ENCODE measurements at places on chromosomes 12 and 14.

- no peaks in the 10 kb centered on the region for H3K36me3 ChIP-seq
- H3K27me3 ChIP-seq, result no peaks in the 10 kb centered on the region
- H3K4me3 ChIP-seq, result no peak overlapping the region
These were observed 103.2 kb downstream of the SLC15A5 start for GRCh38 chr12:16174282-16174681.

GRCh38 chr14:62003701-62004100 is 241.5 kb downstream of the SNAPC1 start:
- no peaks in the 10 kb centered on the region for H3K36me3 ChIP-seq
- H3K27ac ChIP-seq, result no peak overlapping the region
- no peak overlapping the region for H3K4me3 ChIP-seq
- no peak for DNase-seq
- H3K27me3 ChIP-seq, result no peaks in the 10 kb centered on the region

DNA sequence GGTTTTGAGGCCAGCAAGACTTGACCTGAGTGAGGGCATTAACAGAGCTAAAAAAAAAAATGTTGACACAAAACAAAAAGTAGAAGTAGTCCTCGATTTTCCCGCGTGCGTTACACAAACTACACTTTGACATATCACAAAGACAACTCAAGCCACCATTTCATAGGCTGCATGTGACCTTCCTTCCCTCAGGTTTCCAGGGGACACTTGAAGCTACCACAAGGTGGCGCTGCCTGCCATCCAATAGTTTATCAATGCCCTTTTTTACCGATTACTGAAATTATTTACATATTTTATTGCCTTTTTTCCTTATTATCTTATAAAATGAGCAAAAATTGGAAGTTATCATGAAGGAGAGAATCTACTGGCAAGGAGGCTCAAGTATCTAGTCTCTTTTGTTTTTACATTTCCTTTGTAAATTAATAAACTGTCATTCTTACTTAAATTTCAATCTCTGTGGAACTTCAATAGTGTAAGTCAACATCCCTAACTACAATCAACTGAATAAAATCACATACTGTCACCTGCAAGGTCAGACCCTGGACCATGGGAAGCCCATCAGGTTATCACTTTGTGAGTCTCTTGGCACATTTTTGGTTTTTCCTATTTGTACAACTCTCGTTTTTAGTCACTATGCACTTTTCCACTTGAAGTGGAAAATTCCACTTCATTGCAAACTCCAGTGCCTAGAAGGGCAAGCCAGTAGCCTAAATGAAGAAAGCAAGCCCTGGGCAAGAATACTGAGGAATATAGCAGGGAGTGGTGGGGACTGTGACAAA is 84.6 kb upstream of the CPSF6 start:
- peaks cover 7% of the 10 kb centered on the region for H3K4me1 ChIP-seq
- H3K27me3 ChIP-seq, result no peaks in the 10 kb centered on the region
- H3K27ac ChIP-seq, result no peak overlapping the region
- peak; percentile 30 for DNase-seq
- no peaks in the 10 kb centered on the region for H3K36me3 ChIP-seq

GRCh38 chr14:102295270-102295669 is 9.7 kb downstream of the MOK start:
- no peaks in the 10 kb centered on the region for H3K4me1 ChIP-seq
- no peak for DNase-seq
- no peak overlapping the region for H3K4me3 ChIP-seq
- no peaks in the 10 kb centered on the region for H3K36me3 ChIP-seq
- no peak overlapping the region for H3K27ac ChIP-seq
- H3K27me3 ChIP-seq, result no peaks in the 10 kb centered on the region

DNA sequence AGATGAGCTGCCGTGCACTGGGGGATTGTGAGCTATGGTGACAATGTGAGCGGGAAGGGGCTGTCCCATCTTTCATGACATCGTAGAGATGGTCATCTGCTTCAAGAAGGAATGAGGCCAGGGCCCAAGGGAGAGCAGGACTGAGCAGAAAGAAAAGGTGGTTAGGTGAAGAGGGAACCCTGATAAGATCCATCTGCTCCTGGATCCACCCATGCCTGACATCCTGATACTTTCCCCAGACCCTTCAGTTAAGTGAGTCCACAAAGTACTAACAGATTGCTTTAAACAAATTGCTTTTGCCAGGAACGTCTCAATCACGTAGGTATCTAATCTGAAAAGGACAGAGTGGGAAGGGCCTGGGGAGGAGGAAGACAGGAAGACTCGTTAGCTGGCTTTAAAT is 25.4 kb upstream of the DLK1 start:
- H3K27ac ChIP-seq, result no peak overlapping the region
- no peaks in the 10 kb centered on the region for H3K27me3 ChIP-seq
- no peak overlapping the region for H3K4me3 ChIP-seq
- H3K36me3 ChIP-seq, result no peaks in the 10 kb centered on the region
- no peaks in the 10 kb centered on the region for H3K4me1 ChIP-seq
- DNase-seq, result no peak

DNA sequence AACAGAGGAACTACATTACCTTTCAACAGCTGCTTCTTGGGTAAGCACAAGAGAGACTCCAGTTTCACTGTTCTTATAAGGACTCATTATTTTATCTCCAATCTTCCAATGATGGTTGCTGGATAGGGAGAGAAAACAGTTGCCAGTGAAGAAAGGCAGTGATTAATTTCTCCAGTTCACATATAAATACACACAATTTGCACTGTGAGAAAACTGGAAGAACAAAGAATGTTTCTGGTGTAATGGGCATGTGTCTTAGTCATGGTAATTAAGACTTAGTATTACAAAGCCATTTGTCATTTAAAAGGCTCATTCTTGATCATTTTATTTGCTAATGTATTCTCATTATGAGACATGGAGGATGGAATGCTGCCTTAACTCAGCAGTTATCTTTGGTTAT is 78.0 kb upstream of the FAR2 start:
- DNase-seq, result no peak
- H3K27ac ChIP-seq, result no peak overlapping the region
- no peak overlapping the region for H3K4me3 ChIP-seq
- no peaks in the 10 kb centered on the region for H3K36me3 ChIP-seq
- H3K4me1 ChIP-seq, result no peaks in the 10 kb centered on the region
- H3K27me3 ChIP-seq, result no peaks in the 10 kb centered on the region

DNA sequence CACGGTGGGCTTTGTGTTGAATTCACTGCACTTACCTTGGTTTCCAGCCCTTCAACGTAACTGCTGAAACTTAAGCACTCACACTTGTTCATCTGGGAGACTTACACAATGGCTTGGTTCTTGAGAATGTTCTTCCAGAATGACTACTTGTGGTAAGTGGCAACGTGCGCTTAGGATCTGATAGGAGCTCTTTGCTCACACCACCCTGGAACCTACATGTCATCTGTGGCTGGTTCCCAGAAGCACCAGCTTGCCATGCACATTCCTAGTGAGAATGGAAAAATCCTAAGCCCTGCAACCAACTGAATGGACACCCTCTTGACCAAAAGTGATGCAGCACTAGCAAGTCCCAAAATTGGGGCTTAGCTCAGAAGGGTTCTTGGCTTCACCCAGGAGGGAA is 59.0 kb upstream of the FAM181A start:
- no peaks in the 10 kb centered on the region for H3K4me1 ChIP-seq
- H3K4me3 ChIP-seq, result no peak overlapping the region
- no peaks in the 10 kb centered on the region for H3K36me3 ChIP-seq
- H3K27me3 ChIP-seq, result peaks cover 3% of the 10 kb centered on the region
- no peak for DNase-seq

GRCh38 chr14:93105362-93105761 is 10.4 kb downstream of the ITPK1 start:
- H3K36me3 ChIP-seq, result no peaks in the 10 kb centered on the region
- no peak for DNase-seq
- H3K4me3 ChIP-seq, result no peak overlapping the region
- H3K27me3 ChIP-seq, result no peaks in the 10 kb centered on the region

DNA sequence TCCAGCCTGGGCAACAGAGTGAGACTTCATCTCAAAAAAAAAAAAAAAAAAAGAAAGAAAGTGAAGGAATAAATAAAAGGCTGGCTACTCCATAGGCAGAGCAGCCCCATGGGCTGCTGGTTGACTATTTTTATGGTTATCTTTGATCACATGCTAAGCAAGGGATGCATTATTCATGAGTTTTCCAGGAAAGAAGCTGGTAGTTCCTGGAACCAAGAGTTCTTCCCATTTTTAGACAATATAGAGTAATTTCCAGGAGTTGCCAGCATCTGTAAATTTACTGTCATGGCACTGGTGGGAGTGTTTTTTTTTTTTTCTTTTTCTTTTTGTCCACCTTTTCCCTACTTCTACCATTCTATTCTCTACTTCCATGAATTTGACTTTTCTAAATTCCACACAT is 24.2 kb downstream of the FGD4 start:
- no peak for DNase-seq
- no peaks in the 10 kb centered on the region for H3K4me1 ChIP-seq
- H3K36me3 ChIP-seq, result no peaks in the 10 kb centered on the region

DNA sequence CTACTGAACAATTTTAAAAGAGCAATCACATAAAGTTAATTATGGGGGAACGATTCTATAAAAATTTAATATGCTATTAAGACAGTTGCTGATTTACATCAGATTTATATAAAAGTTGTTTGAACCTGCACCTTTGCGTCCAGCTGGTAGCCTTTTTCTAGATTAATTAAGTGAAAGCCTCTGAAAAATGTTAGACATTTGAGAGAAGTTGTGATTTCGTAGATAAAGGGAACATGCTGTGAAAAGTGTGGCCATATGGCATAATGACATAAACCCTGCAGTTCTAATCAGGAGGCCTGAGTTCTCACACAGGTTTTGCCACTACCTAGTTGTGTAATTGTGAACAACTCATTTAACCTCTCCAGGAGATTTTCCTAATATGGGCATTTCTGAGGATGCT is 187.2 kb downstream of the TMTC2 start:
- H3K4me1 ChIP-seq, result no peaks in the 10 kb centered on the region
- H3K4me3 ChIP-seq, result no peak overlapping the region

DNA sequence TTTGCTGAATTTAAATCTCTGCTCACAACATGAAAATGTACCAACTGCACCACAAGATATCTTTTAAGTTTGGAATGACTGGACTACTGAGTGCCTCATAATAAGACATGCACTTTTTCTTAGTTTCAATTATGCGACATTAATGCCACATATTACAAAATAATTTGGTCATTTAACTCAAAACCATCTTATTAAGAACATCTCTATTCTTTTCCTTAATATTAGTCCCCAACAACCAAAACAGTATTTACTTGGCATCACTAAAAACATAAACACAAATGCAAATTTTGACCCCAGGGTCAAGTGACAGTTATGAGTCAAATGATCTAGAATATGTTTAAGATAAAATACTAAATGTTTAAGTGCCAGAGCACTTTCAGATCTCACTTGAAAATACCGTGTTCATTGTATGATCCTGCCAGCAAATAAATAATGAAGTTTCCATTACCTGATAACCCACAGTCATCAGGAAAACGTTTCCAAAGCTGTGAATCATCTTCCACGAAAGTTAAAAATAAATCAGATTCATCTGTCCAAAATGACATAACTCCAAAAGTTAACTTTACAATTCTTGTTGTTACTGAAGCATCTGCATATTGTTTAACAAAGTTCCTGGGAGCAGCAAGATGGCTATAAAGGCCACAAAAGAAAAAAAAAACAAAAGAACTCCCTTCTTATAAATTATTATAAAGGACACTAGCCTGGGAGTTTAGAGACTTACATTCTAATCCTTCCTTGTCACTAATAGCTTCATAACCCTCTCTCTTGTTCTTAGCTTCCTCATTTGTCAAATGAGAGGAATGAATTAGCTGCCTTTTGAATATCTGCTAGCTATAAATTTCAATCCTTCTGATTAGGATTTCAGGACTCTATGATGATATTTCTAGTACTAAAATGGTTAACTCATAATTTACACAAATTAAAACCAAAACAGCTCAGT is 30.5 kb upstream of the AP4S1 start:
- H3K27ac ChIP-seq, result peak overlapping the region; percentile 7
- 0 out of 2 replicates have a peak, but pooled peaks cover 5% of the 10 kb centered on the region for H3K36me3 ChIP-seq
- H3K27me3 ChIP-seq, result no peaks in the 10 kb centered on the region
- H3K4me1 ChIP-seq, result peaks cover 9% of the 10 kb centered on the region
- H3K4me3 ChIP-seq, result no peak overlapping the region

- H3K36me3 ChIP-seq, result peaks cover 14% of the 10 kb centered on the region
- H3K27ac ChIP-seq, result peak overlapping the region; percentile 98
- peaks cover 71% of the 10 kb centered on the region for H3K4me1 ChIP-seq
- no peak overlapping the region for H3K4me3 ChIP-seq
These were observed 19.7 kb downstream of the SYNE3 start for GRCh38 chr14:95496690-95497259.

DNA sequence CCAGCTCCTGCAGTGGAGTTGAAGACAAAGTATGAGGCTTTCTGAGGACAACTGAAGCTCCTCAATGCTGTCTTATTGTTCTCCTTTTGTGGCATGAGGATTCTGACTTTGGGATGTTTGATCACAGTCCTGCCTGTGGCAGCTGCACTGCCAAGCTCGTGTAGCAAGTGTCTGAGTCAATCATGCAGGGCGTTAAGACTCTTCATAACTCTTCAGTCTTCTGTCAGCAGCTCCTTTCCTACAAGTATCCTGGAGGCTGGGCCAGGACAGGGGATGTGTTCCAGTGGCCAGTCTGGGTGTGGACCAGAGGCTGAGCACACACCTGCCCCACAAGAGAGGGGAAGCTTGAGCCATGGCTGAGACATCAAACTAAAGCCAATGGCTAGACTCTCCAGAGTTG is 94.3 kb downstream of the PELI2 start:
- DNase-seq, result no peak
- no peaks in the 10 kb centered on the region for H3K4me1 ChIP-seq
- H3K4me3 ChIP-seq, result no peak overlapping the region
- no peaks in the 10 kb centered on the region for H3K27me3 ChIP-seq

All from GM12878 (cell line).